ENCODE measurements at places on chromosomes 11 and 22.
A peak's percentile ranks its signal among the peaks of the same experiment; 100 is the strongest.

GRCh38 chr11:73140213-73141030 lies 1.7 kb downstream of the FCHSD2 start:
- H3K4me3 ChIP-seq: peak overlapping the region; percentile 99
- H3K27me3 ChIP-seq: no peaks in the 10 kb centered on the region
- H3K36me3 ChIP-seq: peaks cover 16% of the 10 kb centered on the region
- peak overlapping the region; percentile 96 for H3K27ac ChIP-seq
- peaks cover 60% of the 10 kb centered on the region for H3K4me1 ChIP-seq

- no peak for DNase-seq
- H3K36me3 ChIP-seq: no peaks in the 10 kb centered on the region
- no peak overlapping the region for H3K4me3 ChIP-seq
- H3K4me1 ChIP-seq: no peaks in the 10 kb centered on the region
These were observed 29.7 kb upstream of the KCNA4 start for GRCh38 chr11:30046578-30046945.

DNA sequence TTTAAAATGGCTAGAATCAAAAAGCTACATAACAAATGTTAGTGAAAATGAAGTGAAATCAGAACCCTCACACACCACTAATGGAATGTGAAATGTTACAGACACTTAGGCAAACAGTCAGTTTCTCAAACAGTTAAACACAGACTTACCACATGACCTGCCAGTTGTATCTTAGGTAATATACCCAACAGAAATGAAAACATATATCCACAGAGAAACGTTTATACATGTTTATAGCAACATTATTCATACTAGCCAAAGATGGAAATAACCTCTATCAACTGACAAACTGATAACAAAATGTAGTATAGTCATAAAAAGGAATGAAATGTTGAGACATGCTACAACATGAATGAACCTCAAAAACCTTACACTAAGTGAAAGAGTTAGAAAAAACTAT lies 131.5 kb upstream of the TRPC6 start:
- H3K4me1 ChIP-seq: no peaks in the 10 kb centered on the region
- H3K27ac ChIP-seq: no peak overlapping the region
- no peak overlapping the region for H3K4me3 ChIP-seq

GRCh38 chr11:78985663-78986062 lies 411.0 kb upstream of the NARS2 start:
- no peak for DNase-seq
- H3K36me3 ChIP-seq: no peaks in the 10 kb centered on the region
- H3K27me3 ChIP-seq: no peaks in the 10 kb centered on the region

DNA sequence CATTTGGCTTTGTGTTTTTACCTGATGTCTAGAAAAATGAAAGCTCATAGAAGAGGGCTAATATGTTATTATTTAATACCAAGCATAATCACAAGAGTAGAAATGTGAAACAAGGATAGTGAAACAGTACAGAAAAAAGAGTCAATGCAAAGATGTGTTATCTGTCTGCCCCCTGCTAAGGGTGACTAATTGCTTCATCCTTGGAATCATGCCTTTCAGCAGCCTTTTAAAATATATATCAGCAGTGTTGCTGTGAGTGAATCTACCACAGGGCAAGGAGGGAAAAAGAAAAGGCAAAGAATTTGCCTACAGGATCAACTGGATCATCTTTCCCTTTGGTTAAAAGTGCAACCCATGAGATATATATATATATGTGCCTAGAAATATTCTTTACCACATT lies 867.2 kb upstream of the RAG2 start:
- H3K4me3 ChIP-seq: no peak overlapping the region
- H3K4me1 ChIP-seq: no peaks in the 10 kb centered on the region
- H3K36me3 ChIP-seq: no peaks in the 10 kb centered on the region
- no peaks in the 10 kb centered on the region for H3K27me3 ChIP-seq
- no peak overlapping the region for H3K27ac ChIP-seq

DNA sequence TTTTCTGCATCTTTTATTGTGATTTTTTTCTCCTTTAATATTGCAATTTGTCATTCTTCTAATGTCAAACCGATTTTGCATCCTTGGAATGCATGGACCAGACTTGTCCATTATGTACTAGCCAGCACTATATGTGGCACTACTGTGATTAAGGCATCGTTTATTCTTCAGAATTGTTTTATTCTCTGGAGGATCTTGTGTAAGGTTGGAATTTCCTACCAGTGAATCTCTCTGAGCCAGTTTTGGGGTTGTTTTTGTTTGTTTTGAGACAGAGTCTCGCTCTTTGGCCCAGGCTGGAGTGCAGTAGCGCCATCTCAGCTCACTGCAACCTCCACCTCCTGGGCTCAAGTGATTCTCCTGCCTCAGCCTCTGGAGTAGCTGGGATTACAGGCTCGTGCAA lies 58.5 kb downstream of the IGLL5 start:
- H3K27me3 ChIP-seq: peaks cover 15% of the 10 kb centered on the region
- no peaks in the 10 kb centered on the region for H3K36me3 ChIP-seq
- no peak for DNase-seq
- H3K27ac ChIP-seq: no peak overlapping the region

DNA sequence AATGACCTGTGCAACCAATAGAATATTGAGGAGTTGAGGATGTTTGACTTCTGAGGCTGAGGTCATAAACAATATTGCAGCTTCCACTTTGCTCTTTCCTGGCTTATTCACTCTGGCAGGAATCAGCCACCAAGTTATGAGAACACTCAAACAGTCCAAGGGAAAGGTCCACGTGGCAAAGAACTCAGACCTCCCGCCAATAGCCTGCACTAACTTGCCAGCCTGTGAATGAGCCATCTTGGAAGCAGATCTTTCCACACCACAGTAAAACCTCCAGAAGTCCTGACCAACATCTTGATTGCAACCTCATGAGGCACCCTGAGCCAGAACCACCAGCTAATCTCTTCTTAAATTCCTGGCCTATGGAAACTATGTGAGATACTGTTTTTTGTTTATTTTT lies 22.7 kb upstream of the PICALM start:
- H3K4me3 ChIP-seq: no peak overlapping the region
- DNase-seq: no peak
- H3K36me3 ChIP-seq: no peaks in the 10 kb centered on the region
- H3K27me3 ChIP-seq: no peaks in the 10 kb centered on the region
- no peak overlapping the region for H3K27ac ChIP-seq

GRCh38 chr11:61725781-61726231 lies 26.6 kb upstream of the MYRF start:
- no peak for DNase-seq
- no peaks in the 10 kb centered on the region for H3K36me3 ChIP-seq
- H3K4me1 ChIP-seq: no peaks in the 10 kb centered on the region
- no peak overlapping the region for H3K4me3 ChIP-seq
- H3K27ac ChIP-seq: no peak overlapping the region

DNA sequence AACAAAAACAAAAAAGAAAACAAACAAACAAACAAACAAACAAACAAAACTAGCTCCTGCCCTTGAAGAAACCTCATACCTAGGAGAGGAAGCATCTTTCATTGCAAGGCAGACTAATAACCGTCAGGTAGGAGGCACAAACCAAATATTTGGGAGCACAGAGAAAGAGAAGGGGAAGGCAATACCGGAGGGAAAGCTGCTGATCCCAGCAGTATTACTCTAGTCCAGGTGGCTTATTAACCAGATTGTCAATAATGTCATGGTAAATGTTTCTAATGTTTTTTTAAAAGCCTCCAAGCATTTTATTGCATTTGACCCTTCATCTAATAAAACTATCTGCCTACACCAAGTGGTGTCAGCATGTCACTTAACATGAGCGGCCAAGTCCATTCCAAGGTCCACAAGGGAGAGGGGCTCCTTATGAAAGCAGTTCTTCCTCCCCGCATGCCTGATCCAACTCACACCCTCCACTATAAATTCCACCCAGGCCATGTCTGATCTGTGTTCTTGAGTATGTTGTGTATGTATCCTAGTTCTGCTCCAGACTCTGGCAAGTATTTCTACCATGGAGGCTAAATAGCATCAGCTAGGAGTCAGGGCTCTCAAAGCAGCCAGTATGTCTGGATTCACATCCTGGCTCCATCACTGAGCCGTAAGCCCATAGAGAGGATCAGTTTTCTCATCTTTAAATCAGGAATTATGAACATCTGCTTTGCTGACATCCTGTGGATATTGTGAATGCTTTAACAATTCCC lies 208.1 kb upstream of the TENM4 start:
- no peaks in the 10 kb centered on the region for H3K4me1 ChIP-seq
- no peak overlapping the region for H3K4me3 ChIP-seq
- no peaks in the 10 kb centered on the region for H3K27me3 ChIP-seq
- no peak overlapping the region for H3K27ac ChIP-seq
- H3K36me3 ChIP-seq: no peaks in the 10 kb centered on the region

Data from activated T-helper 1 cell treated with anti-CD3 and anti-CD28 coated beads, Interleukin-12 subunit alpha, Interleukin-12 subunit beta, Interleukin-2, Interleukin-4 antibody, amounts not matched to agents 30 ng/mL and 10 ng/mL and 1 ng/mL, durations not matched to agents 14 hours and 24 hours and 36 hours (primary cell).